Spleen (tissue), 13 donors: ENCODE measurements at places on chromosomes 12 and 14. TPM values are rescaled to one million over a fixed set of nuclear protein-coding genes. Genes with fewer than 3 reads are reported as not detected.
A peak's percentile ranks its signal among the peaks of the same experiment; 100 is the strongest.

GALNT8 gene
- 0.59 TPM for polyA plus RNA-seq

SELPLG gene
- 23.6 TPM for polyA plus RNA-seq

DAO gene
- not detected for polyA plus RNA-seq

ISCA2 gene
- polyA plus RNA-seq, result 26.0 TPM

FIGNL2 gene
- polyA plus RNA-seq, result 0.20 TPM

GRCh38 chr12:56991319-56992246, 14.8 kb downstream of the ZBTB39 start:
- no peaks in the 10 kb centered on the region for H3K27me3 ChIP-seq
- peak; percentile 79 for DNase-seq
- peaks cover 23% of the 10 kb centered on the region for H3K4me1 ChIP-seq
- H3K4me3 ChIP-seq, result no peak overlapping the region

DNA sequence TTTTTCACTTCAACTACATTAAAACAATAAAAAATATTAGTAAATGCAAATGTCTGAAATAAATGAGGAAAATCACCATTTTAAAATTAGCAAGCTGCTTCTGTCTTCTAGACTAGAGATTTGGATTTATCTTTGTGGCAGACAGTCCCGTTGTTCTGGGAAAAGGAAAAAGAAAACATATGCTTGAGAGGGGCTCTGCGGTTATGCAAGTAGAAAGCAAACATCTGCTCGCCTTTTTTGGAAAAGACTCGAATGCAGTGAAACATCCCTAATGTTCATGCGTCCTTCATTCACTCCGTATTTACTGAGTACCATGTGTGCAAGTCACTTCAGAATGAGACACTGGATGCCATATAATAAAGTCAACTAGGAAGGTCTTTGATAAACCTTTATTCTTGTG, 44.9 kb downstream of the IFNG start:
- no peak for DNase-seq
- no peaks in the 10 kb centered on the region for H3K4me1 ChIP-seq
- no peak overlapping the region for H3K27ac ChIP-seq
- H3K27me3 ChIP-seq, result no peaks in the 10 kb centered on the region

DNA sequence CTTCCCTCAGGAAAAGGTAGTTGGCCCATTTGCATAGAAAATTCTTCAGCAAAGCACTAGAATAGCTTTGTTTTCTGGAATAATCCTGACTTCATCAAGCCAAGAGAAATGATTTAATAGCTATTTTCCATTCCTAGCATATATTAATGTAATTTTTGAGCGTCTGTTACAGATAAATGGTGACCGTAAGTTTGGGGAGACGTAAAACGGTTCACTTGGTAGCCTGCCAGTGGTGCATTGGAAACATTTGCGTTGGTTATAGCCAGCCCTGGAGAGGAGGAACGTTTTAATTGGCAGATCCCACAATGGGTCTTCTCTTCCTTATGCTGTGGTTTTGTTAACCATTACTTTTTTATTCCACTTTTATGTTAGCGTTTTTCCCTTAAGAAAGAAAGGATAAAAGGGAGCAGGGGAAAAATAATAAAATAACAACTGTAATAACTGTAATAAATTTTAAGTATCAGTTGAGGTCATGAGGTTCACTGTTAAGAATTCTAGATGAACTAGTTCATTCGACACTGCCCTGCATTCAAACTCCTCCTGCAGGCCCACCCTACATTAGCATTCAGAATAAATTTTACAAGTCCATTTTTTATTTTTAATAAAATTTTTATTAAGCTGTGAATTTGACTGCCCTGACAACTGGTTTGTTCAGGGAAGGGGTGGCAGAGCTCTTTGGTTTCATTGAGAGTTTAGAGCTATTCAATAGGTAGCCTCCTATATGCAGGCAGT, 300.7 kb downstream of the ERC1 start:
- H3K36me3 ChIP-seq, result peaks cover 50% of the 10 kb centered on the region
- no peak overlapping the region for H3K4me3 ChIP-seq
- no peak overlapping the region for H3K27ac ChIP-seq
- no peaks in the 10 kb centered on the region for H3K27me3 ChIP-seq
- DNase-seq, result no peak

DNA sequence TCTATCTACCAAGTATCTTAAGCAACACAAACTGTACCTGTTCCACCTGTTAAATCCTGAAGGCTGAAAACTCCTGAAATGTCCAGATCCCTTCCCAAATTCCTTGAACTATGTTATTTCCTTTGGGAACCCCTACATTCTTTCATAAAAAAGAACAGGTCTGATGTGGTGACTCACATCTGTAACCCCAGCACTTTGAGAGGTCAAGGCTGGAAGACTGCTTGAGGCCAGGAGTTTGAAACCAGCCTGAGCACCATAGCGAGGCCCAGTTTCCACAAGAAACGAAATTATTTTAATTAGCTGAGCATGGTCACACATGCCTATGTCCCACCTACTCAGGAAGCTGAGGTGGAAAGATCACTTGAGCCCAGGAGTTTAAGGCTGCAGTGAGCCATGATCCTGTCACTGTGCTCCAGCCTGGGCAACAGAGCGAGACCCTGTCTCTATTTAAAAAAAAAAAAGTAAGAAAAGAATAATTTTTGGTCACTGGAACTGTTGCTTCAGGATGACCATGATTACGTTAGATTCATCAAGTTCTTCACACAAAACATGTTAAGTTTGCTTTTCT, 84.3 kb downstream of the PHLDA1 start:
- no peak overlapping the region for H3K27ac ChIP-seq
- DNase-seq, result no peak
- H3K36me3 ChIP-seq, result no peaks in the 10 kb centered on the region
- no peak overlapping the region for H3K4me3 ChIP-seq
- H3K27me3 ChIP-seq, result no peaks in the 10 kb centered on the region

DNA sequence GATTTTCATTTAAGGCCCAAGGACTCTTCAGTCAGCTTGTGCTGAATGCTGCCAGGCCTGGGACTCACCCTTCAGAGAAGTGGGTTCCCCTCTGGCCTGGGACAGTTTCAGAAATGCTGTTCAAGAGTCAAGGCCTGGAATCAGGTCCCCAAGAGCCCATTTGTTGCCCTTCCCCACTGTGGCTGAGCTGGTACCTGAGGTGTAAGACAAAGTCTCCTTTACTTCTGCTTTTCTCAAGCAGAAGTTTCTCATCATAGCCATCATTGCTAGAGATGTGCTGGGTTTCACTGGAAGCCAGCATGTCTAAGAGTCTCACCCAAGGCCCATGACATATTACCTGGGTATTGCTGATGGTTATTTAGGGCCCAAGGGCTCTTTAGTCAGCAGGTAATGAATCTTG, 8.9 kb downstream of the FANCM start:
- no peak for DNase-seq
- H3K4me1 ChIP-seq, result no peaks in the 10 kb centered on the region
- no peak overlapping the region for H3K27ac ChIP-seq
- peaks cover 21% of the 10 kb centered on the region for H3K36me3 ChIP-seq
- H3K4me3 ChIP-seq, result no peak overlapping the region

DNA sequence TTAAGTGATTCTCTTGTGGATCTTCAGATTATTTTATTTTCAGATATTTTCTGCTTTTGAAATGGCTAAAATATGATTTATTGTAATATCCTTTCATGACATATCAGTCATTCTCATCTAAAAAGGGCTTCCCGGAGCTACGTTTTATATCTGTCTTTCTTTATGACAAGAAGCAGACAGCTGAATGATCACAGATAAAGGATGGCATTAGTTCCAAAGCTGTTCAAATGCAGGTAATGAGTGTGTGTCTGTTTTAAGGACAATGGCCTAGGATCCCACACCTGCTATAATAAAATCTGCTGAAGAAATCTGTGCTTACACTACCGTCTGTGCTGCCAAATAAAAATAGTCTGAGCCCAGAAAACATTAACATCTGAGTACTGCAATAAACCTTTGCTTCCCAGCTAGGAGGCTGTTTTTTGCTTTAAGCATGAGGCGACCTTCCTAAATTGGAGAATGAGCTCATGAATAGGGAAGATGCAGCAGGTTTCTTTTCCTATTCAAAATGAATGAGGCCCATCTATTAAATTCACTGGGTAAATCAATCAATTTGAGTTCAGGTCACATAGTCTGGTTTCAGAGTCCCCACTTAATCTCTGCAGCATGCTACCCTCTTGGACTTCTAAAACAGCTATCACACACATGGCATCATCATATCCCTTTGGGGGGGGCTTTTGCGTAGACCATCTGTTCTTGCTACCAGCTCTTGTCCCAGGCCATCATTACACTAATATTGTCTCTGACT, 498.5 kb downstream of the NELL2 start:
- no peaks in the 10 kb centered on the region for H3K4me1 ChIP-seq
- no peaks in the 10 kb centered on the region for H3K36me3 ChIP-seq
- H3K27ac ChIP-seq, result no peak overlapping the region
- no peak overlapping the region for H3K4me3 ChIP-seq
- H3K27me3 ChIP-seq, result no peaks in the 10 kb centered on the region
- DNase-seq, result no peak

- H3K27ac ChIP-seq, result no peak overlapping the region
- H3K36me3 ChIP-seq, result no peaks in the 10 kb centered on the region
- no peaks in the 10 kb centered on the region for H3K27me3 ChIP-seq
- no peak overlapping the region for H3K4me3 ChIP-seq
These were observed 57.0 kb downstream of the BBS10 start for GRCh38 chr12:76290963-76291859.

- H3K4me1 ChIP-seq, result no peaks in the 10 kb centered on the region
- H3K36me3 ChIP-seq, result peaks cover 98% of the 10 kb centered on the region
- no peak overlapping the region for H3K27ac ChIP-seq
- H3K27me3 ChIP-seq, result no peaks in the 10 kb centered on the region
- DNase-seq, result no peak
- H3K4me3 ChIP-seq, result no peak overlapping the region
These were observed 62.2 kb downstream of the TECPR2 start for GRCh38 chr14:102424923-102425322.

- peaks cover 17% of the 10 kb centered on the region for H3K4me1 ChIP-seq
- DNase-seq, result no peak
- no peaks in the 10 kb centered on the region for H3K36me3 ChIP-seq
- H3K4me3 ChIP-seq, result no peak overlapping the region
- no peaks in the 10 kb centered on the region for H3K27me3 ChIP-seq
- H3K27ac ChIP-seq, result peak overlapping the region; percentile 34
These were observed 230.1 kb downstream of the FOXN3 start for GRCh38 chr14:89186856-89187376.

- H3K27ac ChIP-seq, result no peak overlapping the region
- peaks cover 61% of the 10 kb centered on the region for H3K4me1 ChIP-seq
- peaks cover 48% of the 10 kb centered on the region for H3K27me3 ChIP-seq
These were observed 4.9 kb downstream of the AMN start for GRCh38 chr14:102927346-102927877.

DNA sequence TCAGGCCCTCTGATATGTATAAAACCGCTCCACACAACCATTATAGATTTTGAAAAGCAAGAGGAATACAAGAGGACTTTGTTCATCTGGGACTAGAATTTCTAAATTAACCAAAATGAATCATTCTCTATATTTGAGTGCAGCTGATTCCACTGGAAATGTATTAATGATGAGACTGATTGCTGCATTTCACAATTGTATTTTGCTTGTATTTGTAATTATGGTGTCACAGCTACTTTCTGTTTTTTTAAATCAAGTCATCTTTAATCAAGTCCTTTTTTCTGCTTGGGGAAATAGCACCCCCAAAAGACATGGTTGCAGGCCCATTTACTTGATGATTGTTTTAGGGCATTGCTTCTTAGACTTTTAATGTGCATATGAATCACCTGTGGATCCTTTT, 162.4 kb downstream of the KICS2 start:
- DNase-seq, result no peak
- no peak overlapping the region for H3K27ac ChIP-seq
- no peaks in the 10 kb centered on the region for H3K27me3 ChIP-seq

DNA sequence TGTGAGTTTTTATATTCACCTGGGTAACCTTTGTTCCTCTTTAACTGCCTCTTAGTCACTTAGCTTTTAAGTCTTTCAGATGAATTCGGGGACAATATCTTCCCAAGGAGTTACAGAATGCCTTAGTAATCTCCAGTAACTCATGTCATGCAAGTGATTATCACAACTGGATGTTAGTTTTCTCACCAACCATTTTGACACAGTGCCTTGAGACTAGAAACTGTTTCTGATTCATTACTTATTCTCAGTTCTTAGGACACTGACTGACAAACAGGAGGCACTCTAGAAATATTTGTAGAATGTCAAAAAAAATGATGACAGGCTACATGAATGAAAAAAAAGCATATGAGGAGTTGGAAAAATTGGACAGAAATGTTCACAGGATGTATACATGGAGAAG, 335.1 kb downstream of the ACSS3 start:
- no peaks in the 10 kb centered on the region for H3K27me3 ChIP-seq
- no peaks in the 10 kb centered on the region for H3K36me3 ChIP-seq
- no peak overlapping the region for H3K4me3 ChIP-seq
- no peaks in the 10 kb centered on the region for H3K4me1 ChIP-seq
- no peak for DNase-seq

GRCh38 chr14:90424686-90425372, 28.0 kb downstream of the CALM1 start:
- no peaks in the 10 kb centered on the region for H3K36me3 ChIP-seq
- DNase-seq, result no peak
- no peak overlapping the region for H3K27ac ChIP-seq
- peaks cover 7% of the 10 kb centered on the region for H3K4me1 ChIP-seq

DNA sequence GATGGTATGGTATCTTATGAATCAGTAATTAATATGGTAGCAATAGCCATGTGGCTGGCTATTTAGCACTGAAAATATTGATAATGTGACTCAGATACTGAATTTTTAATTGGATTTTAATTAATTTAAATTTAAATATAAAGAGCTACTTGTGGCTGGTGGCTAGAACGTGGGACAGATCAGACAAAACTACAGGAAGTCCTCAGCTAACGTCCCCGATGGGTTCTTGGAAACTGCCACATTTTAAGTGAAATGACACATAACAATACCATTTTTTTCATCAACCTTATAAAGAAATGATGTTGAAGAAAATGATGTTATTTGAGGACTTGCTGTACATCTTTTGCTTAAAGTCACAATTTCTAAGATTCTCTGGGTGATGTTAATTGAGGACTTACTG, 138.1 kb upstream of the FLRT2 start:
- H3K36me3 ChIP-seq, result no peaks in the 10 kb centered on the region
- no peaks in the 10 kb centered on the region for H3K27me3 ChIP-seq
- H3K4me1 ChIP-seq, result no peaks in the 10 kb centered on the region
- DNase-seq, result no peak
- H3K27ac ChIP-seq, result no peak overlapping the region

DNA sequence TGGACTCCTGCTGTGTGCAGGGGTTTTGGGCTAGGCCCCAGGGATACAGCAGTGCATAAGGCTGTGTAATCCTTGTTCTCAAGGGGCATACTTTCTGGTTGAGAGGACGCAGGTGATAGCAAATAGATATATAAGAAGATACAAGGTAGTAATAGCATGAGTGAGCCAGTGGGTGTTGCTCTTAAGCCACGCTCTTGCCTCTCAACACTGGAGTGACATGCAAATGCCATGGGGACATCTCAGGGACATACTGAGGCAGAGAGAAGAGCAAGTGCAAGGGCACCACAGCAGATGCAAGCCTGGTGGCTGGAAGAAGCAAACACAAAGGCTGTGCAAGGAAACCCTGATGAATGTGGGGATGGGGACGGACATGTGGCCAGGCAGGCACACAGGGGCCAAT, 223.3 kb downstream of the CHST11 start:
- peaks cover 67% of the 10 kb centered on the region for H3K4me1 ChIP-seq
- H3K4me3 ChIP-seq, result no peak overlapping the region
- no peaks in the 10 kb centered on the region for H3K27me3 ChIP-seq
- no peaks in the 10 kb centered on the region for H3K36me3 ChIP-seq
